Stimulated activated naive CD8-positive, alpha-beta T cell treated with anti-CD3 and anti-CD28 coated beads, Interleukin-15, Interleukin-2, amounts not matched to agents 100 U/mL and 50 U/mL, for 24 hours (primary cell): ENCODE measurements at places on chromosomes 1 and 21.

GRCh38 chr1:248183996-248184395 lies 9.4 kb downstream of the OR2M2 start:
- DNase-seq, result no peak

DNA sequence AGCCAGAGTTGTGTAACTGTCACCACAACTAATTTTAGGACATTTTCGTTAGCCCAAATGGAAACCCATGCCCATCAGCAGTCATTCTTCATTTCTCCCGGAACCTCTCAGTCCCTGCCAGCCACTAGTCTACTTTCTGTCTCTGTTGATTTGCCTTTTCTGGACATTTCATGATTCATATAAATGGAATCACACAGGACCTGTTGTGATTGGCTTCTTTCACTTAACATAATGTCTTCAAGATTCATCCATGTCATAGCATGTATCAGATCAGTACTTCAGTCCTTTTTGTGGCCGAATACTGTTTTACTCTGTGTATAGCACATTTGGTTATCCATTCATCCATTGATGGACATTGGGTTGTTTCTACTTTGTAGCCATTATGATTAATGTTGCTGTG lies 7.1 kb downstream of the SLC66A1 start:
- DNase-seq, result no peak

DNA sequence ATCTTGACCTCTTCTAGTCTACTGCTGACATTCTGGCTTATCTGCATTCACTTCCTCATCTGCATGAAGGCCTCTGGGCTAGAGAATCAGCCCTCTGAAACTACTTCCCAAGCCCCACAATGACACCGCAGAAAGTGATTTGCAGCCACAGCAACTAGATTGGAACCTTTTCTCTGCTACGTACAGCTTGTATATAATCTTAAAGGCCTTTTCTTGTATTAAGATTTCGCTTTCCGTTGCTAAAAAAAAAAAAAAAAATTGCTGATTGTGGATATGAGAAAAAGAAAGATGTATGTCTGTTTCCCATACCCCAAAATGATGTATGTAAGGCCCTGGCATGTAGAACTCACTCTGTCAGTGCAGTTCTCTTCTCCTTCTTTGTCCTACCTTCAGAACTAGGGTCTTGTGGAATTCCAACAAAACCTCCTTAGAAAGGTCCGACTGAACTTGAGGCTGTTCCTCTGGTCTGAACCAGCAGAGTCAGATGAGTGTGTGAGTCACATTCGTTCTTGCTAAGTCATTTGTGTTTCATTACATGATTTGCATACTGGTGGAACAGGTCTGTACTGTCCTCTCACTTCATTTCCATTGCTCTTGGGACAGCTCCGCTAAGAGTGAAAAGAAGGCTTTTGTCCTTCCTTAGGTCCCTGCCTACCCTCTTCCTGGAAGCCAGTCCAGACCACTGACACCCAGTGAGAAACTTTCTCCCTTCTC lies 62.7 kb downstream of the PLPP3 start:
- DNase-seq, result no peak

GRCh38 chr1:14531519-14531918 lies 67.0 kb upstream of the KAZN start:
- DNase-seq, result no peak

- no peak for DNase-seq
Observed at GRCh38 chr1:156367383-156368156, 1.4 kb upstream of the RHBG start.

DNA sequence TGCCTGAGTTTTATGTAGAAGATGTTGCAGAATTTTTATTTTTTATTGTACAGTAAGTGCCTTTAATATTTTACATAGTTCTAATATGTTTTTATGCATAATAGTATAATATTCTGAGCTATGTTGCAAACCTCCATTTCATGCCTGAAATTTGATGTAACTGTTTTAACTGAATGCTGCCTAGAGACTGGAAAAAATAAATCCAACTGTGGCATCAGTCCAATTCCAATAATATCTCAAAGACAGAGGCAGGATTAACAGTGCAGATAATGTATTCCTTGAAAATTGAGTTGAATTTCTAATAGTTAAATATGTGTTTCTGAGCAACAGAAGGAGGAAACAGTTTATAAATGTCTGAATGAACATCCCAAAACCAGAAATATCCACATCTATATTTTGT lies 61.1 kb upstream of the KIF1B start:
- no peak for DNase-seq

- peak; percentile 23 for DNase-seq
Observed at GRCh38 chr1:156602557-156602993, 1.3 kb upstream of the GPATCH4 start.

- DNase-seq, result peak; percentile 87
Observed at GRCh38 chr1:44786138-44786840, 1.7 kb downstream of the BEST4 start.

DNA sequence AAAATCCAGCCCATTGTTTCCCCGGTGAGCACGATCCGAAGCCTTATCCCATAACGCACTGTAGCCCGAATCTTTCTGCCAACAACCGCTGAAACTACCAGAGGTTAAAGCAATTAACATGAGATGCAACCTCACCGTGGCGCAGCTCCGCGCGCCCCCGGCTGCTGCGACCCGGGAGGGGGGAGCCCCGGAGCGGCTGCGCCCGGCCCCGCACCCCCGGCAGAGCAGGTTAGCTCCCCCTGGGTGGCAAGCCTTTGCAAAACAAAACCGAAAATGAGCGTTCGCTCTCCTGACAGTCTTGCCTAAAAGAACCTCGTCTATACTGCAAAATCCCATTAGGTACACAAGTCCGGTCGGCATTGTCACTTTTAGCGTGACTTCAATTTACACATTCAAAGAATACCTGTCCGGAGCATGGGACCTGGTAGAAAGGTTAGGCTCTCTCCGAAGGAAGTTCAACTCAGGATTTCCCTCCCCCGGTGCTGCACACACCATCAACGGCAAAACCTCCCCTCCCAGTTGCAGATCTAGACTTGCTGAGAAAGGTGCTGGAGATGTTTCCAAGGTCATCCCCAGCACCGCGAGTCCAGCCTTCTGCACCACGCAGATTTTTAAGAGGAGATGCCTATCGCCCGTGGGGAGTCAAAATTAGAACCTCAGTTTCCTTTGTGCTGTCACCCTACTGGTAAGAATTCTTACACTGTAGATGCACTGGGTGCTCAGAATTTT lies 107.5 kb downstream of the ZNF281 start:
- DNase-seq, result peak; percentile 65

DNA sequence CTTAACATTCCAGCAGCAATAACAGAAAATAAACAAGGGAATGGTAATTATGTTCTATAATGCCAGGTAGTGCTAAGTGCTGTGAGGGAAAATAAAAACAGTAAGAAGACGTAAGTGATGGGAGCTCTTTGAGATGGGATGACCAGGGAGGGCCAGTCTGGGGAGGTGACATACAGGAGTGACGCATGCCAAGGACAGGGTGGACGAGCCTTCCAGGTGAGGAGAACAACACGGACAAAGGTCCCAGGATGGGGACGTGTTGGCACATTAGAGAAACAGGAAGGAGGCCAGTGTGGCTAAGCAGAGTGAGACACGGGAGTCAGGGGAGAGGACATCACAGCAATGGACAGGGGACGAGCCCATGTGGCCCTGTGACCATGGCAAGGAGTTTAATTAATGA lies 11.7 kb upstream of the LRRC52 start:
- no peak for DNase-seq

- DNase-seq, result no peak
Observed at GRCh38 chr1:32618673-32619221, 31.6 kb downstream of the ZBTB8OS start.

- DNase-seq, result no peak
Observed at GRCh38 chr1:36522461-36523229, 39.9 kb upstream of the CSF3R start.

DNA sequence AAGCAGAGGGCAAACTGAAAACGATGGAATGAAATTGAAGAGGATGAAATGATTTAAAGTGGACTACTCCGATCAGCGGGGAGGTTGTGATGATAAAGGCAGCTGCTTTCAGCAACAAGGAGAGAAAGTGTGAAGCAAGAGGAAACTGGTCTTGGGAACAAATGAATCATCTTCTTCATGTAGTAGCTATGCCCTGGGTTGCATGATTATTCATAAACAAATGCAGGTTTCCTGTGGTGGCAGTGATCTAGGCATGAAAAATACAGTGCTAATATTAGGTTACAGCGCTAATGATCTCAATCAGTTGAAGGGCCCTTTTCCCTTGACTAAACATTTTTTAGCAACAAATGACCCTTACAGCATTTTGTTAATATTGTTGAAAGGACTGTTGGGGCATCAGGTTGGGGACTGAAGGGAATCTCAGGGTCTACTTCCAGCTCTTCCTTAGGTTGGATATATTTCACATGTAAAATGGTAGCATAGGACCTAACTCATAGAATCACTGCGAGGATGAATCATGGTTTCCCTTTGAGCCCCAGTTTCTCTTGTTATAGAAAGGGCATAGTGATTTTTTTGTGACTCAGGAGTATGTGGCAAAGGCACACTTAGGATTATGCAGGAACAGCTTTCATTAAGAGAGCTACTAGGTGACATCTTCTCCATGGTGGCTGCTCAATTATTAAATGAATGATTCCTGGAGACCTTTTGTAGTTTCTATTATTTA lies 1.9 kb upstream of the ZFYVE9 start:
- peak; percentile 20 for DNase-seq

DNA sequence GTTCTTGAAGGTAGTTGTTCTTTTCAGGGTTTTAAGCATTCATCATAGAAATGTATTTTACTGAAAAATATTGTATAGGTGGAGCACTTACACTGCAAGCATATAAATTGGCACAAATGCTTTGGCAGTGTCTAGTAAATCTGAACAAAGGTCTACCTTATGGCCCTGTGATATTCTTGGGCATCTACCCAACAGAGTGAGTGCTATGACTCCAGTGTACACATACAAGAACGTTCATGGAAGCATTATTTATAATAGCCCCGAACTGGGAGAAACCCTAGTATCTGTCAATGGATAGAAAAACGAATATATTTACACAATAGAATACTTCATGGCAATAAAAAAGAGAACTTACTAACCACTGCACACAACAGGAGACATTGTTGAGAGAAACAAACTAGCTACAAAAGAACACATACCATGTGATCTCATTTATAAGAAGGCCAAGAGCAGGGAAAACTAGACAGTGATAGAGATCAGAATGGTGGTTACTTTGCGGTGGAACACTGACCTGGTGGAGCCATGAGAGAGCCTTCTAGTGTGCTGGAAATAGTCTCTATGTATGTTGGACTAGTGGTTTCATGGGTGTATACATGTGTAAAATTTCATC lies 96.0 kb downstream of the MAB21L3 start:
- no peak for DNase-seq

GRCh38 chr21:43733529-43734071 lies 14.7 kb downstream of the PDXK start:
- DNase-seq, result no peak
